IPS DF 6.9 (cell line): ENCODE measurements at places on chromosomes 16 and 17.

DNA sequence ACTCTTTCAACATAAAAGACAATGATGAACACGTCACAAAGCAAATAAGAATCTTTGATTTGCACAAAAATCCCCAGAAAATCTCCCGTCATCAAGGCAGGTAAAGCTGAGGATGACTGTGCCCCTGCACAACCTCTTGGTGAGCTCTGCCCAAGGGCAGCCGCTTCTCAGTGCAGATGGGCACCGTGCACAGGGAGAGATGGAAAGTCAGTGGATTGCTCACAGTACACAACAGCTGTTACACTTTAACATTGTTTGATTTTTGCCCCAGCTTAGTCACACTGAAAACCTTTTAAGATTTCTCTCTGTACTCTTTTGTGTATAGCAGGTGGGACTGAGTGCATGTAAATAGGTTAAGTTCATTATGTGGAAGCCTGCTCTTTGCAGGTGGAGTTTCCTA lies 104.2 kb downstream of the CDK5R1 start:
- no peak overlapping the region for H3K27ac ChIP-seq
- no peaks in the 10 kb centered on the region for H3K36me3 ChIP-seq
- DNase-seq, result no peak
- no peaks in the 10 kb centered on the region for H3K4me1 ChIP-seq
- H3K27me3 ChIP-seq, result no peaks in the 10 kb centered on the region
- no peak overlapping the region for H3K4me3 ChIP-seq

- peaks cover 5% of the 10 kb centered on the region; the same call in 1 of the 2 replicates for H3K4me1 ChIP-seq
- no peaks in the 10 kb centered on the region for H3K36me3 ChIP-seq
- no peak overlapping the region for H3K4me3 ChIP-seq
- no peak for DNase-seq
- no peaks in the 10 kb centered on the region for H3K27me3 ChIP-seq
These were observed 2.3 kb downstream of the LRRC3C start for GRCh38 chr17:39929646-39930407.

GRCh38 chr17:71335212-71335611 lies 785.6 kb upstream of the SOX9 start:
- no peaks in the 10 kb centered on the region for H3K36me3 ChIP-seq
- no peak overlapping the region for H3K4me3 ChIP-seq
- no peaks in the 10 kb centered on the region for H3K27me3 ChIP-seq
- H3K4me1 ChIP-seq, result no peaks in the 10 kb centered on the region
- no peak overlapping the region for H3K27ac ChIP-seq
- DNase-seq, result no peak

DNA sequence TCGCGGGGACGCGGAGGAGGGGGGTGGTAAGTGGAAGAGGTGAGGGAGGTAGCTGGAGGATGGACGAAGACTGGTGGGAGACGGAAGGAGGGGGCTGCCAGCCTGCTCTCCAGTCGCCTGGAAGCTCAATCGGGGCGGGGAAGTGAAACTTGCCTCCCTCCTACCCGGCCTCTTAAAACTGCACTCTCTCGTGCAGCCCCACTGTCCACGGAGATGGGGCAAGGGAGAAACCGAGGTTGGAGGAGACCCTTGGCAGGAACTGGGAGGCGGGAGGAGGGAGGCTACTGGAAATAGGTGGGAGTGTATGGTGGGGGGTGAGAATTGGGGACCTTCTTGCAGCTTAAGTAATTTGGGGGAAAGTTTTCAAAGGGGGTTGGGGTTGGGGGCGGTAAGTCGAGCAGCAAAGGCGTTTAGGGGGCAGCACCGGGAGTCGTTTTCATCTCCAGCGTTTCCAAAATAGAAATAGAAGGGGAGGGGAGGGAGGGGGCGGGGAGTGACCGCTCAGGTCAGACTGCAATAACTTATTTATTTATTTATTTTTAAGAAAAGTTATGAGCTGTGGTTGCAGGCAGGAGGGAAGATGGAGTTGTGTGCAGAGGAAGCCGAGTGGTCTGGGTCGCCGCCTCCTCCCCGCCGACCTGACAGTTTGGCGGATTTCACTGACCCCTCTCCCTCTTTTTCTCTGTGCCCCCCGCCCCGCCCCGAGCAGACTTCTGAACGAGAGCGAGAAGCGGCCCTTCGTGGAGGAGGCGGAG lies 1.4 kb downstream of the SOX9 start:
- no peak for DNase-seq
- H3K4me3 ChIP-seq, result peak overlapping the region; percentile 65
- H3K4me1 ChIP-seq, result peaks cover 6% of the 10 kb centered on the region
- H3K27ac ChIP-seq, result no peak overlapping the region
- peaks cover 28% of the 10 kb centered on the region for H3K27me3 ChIP-seq

DNA sequence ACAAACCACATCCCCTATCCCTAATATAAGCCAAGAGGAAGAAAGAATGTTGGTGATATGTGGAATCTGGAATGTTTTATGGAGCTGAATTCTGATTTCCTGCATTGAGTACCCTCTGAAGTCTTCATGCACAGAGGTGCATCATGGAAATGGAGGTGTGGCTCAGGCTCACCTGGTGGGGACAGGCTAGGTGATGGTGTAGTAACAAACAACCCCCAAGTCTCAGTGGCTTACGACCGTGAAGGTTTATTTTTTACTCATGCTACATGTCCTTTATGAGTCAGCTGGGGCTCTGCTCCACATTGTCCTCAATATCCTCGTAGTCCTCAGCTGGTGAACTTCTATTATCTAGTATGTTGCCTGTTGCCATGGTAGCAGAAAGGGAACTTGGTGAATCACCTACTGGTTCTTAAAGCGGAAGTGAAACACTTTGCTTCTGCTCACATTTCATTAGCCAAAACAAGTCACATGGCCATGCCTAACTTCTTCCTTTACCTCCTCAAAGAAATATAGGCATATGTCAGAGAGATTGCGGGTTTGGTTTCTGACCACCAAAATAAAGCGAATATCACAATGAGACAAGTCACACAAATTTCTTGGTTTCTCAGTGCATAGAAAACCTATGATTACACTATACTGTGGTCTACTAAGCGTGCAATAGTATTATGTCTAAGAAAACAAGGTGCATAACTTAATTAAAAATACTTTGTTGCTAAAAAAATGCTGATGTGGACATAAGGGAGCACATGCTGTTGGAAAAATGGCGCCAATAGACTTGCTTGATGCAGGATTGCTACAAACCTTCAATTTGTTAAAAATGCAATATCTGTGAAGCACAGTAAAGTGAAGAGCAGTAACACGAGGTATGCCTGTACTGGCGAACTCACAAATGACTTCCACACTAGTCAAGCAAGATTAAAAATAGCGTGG lies at the start of gene PMFBP1:
PMFBP1 (minus strand) TSS at position 51 of the 930 bp plus-strand sequence. CDS start 947 bp downstream, outside the sequence.
- H3K27me3 ChIP-seq, result no peaks in the 10 kb centered on the region
- H3K36me3 ChIP-seq, result no peaks in the 10 kb centered on the region
- no peak for DNase-seq
- H3K4me1 ChIP-seq, result no peaks in the 10 kb centered on the region
- no peak within 1 kb of the TSS for H3K27ac ChIP-seq

- no peak overlapping the region for H3K4me3 ChIP-seq
- H3K27me3 ChIP-seq, result no peaks in the 10 kb centered on the region
- no peaks in the 10 kb centered on the region for H3K36me3 ChIP-seq
- H3K27ac ChIP-seq, result no peak overlapping the region
These were observed 18.7 kb downstream of the ITGAL start for GRCh38 chr16:30491229-30491628.

DNA sequence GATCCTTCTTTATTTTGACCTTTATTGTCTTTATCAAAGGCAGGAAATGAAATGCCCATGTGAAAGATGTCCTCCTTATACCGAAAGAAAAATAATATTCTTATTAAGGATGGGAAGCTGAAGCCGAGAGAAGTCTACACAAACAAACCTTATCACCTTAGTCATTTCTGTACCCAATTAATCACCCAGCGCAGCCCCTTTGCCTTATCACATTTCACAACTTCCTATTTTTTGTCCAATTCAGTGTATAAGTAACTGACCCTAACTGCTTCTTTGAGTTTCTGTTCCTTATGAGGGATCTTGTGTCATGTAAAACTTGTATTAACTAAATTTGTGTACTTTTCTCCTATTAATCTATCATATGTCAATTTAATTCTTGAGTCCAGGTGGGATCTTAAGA lies 16.4 kb upstream of the CCL23 start:
- no peaks in the 10 kb centered on the region for H3K4me1 ChIP-seq
- H3K27me3 ChIP-seq, result no peaks in the 10 kb centered on the region
- no peak for DNase-seq
- no peak overlapping the region for H3K4me3 ChIP-seq

GRCh38 chr16:8943966-8944759 lies 19.5 kb downstream of the USP7 start:
- no peak overlapping the region for H3K27ac ChIP-seq
- no peaks in the 10 kb centered on the region for H3K36me3 ChIP-seq
- no peak for DNase-seq
- H3K27me3 ChIP-seq, result no peaks in the 10 kb centered on the region
- no peak overlapping the region for H3K4me3 ChIP-seq

GRCh38 chr16:58269526-58269925 lies 25.3 kb downstream of the PRSS54 start:
- no peaks in the 10 kb centered on the region for H3K36me3 ChIP-seq
- DNase-seq, result no peak
- no peaks in the 10 kb centered on the region for H3K27me3 ChIP-seq
- H3K4me3 ChIP-seq, result no peak overlapping the region
- H3K4me1 ChIP-seq, result no peaks in the 10 kb centered on the region

DNA sequence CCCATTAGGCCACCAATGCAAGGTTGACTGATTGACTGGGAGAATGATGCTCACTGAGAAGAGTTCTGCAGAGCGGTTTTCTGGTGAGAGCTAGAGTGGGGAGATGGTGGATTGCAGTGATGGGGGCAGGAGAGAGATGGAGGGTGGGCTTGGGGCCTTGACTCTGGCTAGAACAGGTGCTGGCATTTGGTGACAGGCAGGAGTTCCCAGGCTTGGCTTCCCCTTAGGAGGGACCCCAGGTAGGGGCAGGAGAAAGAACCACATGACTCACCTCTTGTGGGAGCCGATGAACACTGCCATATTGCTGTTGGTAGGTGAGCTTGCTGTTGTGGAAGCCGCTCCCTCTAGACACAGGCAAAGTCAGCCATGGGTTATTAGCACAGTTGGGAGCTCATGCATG lies 8.0 kb downstream of the CD300LB start:
- no peaks in the 10 kb centered on the region for H3K27me3 ChIP-seq
- no peaks in the 10 kb centered on the region for H3K36me3 ChIP-seq
- H3K27ac ChIP-seq, result no peak overlapping the region
- no peak for DNase-seq
- H3K4me3 ChIP-seq, result no peak overlapping the region
